ENCODE measurements at places on chromosomes 16 and 17.
A peak's percentile ranks its signal among the peaks of the same experiment; 100 is the strongest.

DNA sequence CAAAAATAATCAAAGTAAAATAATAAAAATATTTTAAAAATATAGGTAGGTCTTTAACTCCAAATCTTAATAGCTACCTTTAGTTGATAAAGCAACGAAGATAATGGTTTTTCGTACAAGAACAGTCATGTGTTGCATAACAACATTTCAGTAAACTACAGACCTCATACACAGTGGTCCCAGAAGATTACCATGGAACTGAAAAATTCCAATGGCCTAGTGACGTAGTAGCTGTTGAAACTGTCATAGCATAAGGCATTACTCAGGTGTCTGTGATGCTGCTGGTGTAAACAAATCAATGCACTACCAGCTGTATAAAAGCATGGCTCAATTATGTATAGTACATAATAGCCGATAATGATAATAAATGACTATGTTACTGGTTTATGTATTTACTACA, 43.9 kb downstream of the CREBBP start:
- no peak for DNase-seq

- DNase-seq: no peak
These were observed 13.5 kb upstream of the DBNDD1 start for GRCh38 chr16:90032674-90033331.

- DNase-seq: peak; percentile 28
These were observed 38.5 kb downstream of the TBC1D16 start for GRCh38 chr17:79997011-79997660.

- no peak for DNase-seq
These were observed 2.7 kb downstream of the PLEKHH3 start for GRCh38 chr17:42673885-42674754.

- DNase-seq: no peak
These were observed 108.2 kb downstream of the N4BP1 start for GRCh38 chr16:48501516-48502377.

DNA sequence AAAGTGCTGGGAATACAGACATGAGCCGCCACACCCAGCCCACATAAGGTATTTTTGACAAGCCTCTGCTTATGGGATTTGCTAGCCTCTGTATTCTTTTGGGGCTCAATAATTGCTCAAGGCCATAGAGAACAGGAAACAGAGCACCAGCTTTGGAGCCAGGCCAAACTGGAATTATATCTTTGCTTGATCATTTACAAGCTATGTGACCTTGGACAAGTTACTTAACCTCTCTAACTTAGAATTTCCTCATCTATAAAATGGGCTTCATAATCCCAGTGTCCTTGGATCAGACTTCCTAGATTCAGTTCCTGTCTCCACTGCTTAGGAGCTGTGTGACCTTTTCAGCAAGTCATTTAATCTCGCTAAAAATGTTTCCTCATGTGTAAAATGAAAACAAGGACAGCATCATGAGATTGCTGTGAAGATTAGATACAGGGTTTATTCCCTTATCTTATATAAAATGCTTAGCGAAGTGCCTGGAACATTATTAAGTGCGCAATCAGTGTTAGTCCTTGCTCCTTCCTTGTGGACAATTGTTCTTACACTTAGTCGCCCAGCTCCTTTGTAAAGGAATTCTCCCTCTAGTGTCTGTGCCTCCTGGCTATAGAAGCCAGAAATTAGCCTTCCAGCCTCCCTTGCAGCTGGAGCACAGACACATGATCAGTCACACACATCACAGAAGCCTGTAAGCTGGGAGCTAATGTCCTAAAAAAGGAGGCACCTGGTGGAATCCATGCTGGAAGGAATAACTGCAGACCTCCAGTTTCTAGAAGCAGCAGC, 16.6 kb downstream of the KRT9 start:
- DNase-seq: no peak

DNA sequence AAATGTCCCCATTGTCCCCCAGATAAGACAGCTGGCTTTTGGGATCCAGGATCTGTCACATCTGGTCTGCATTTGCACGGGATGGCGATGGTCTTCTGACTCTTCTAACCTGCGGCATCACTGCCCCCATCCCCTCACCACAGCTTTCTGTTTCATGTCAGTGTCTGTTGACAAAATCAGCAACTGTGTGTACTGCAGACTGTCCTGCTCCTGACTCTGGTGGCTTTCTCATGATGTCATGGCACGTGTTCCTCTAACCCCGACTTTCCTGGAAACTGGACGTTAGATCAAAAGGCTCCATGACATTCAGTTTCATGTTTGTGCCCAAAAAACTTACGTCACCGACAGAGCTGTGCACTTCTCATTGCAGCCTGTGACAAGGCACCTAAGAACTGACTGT, 30.1 kb upstream of the CPNE2 start:
- no peak for DNase-seq

DNA sequence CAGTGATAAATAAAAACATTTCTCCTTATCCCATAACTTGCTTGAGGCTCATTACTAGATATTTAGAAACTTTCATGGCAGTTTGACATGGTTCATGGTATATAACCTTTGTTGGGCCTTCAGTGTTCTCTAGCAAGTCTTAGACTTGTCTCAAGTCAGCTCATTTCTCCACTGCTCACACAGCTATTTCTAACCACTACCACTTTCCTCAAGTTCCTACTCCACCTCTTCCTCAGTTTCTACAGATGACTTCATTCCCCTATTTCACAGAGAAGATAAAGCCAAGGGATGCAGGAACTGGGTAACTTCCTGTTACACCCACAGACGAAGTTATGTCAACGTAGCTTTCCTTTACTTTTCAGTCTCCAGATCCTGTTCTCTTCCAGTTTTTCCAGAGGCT, 23.2 kb downstream of the NLK start:
- DNase-seq: no peak

GRCh38 chr17:82602986-82603710, 45.1 kb downstream of the WDR45B start:
- DNase-seq: no peak

- no peak for DNase-seq
These were observed 9.3 kb downstream of the ADORA2B start for GRCh38 chr17:15954222-15954621.

DNA sequence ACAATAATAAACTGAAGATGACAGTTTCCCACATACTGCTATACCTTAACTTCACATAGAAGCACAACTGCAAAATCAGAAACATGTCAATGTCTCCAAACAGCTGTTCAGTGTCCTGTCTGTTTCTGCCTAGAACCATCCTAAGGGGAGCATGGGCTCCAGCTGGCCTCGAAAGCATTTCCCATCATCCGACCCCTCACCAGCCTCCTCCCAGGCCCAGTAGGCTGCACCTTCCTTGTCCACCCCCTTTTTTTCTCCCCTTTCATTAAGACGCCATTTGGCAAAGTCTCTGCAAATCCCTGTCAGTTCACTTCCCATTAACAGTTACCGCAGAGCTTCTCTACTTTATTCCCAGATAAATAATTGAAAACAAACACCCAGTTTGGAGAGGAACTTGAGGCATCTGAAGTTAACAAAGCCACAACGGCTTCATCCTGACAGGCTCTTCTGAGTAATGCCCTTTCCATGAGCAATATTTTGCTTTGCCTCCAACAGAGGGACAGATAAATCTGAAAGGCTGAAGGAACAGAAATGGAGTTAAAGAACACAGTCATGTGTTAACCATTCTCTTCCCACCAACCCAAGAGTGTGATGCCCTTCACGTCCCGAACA, 65.3 kb downstream of the SLC39A11 start:
- DNase-seq: no peak

DNA sequence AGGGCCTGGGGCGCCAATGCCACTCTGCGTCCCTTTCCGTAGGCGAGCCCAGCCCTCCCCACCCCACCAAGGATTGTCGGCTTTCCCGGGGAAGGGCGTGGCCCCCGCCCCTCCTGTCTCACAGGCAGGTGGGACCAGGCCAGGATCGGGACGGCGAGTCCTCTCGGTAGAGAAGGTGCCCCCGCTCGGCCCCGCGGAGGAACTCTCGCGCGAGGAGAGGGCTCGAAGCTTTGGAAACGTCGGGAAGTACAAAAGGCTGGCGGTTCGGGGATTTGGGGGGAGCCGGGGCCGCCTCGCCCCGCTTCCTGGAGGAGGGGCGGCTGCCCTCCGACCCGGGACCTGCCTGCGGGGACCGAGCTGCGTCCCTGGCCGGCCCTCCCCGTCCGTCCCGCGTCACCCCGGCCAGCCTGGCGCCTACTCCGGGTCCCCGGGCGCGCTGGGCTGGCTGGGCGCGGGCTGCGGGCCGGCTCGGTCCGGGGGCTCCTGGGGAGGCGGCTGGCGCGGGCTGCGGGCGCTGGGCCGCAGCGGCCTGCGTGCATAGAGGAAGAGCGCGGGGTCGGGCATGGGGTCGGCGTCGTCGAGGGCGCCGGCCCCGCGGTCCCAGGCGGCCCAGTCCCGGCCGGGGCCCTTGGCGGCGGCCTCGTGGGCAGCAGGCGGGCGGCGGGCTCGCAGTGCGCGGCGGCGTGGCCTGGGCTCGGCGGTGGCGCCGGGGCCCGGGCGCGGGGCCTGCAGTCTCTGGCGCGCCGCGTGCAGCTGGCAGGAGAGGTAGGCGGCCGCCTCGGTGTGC, 12.6 kb upstream of the CLUH start:
- no peak for DNase-seq

- no peak for DNase-seq
These were observed 53.2 kb downstream of the BMERB1 start for GRCh38 chr16:15487336-15488284.

- DNase-seq: no peak
These were observed 62.3 kb downstream of the VPS53 start for GRCh38 chr17:652314-652713.

GRCh38 chr17:17503566-17504130, 7.5 kb upstream of the RASD1 start:
- no peak for DNase-seq

- DNase-seq: no peak
These were observed 524.8 kb downstream of the KIF2B start for GRCh38 chr17:54347495-54347894.

DNA sequence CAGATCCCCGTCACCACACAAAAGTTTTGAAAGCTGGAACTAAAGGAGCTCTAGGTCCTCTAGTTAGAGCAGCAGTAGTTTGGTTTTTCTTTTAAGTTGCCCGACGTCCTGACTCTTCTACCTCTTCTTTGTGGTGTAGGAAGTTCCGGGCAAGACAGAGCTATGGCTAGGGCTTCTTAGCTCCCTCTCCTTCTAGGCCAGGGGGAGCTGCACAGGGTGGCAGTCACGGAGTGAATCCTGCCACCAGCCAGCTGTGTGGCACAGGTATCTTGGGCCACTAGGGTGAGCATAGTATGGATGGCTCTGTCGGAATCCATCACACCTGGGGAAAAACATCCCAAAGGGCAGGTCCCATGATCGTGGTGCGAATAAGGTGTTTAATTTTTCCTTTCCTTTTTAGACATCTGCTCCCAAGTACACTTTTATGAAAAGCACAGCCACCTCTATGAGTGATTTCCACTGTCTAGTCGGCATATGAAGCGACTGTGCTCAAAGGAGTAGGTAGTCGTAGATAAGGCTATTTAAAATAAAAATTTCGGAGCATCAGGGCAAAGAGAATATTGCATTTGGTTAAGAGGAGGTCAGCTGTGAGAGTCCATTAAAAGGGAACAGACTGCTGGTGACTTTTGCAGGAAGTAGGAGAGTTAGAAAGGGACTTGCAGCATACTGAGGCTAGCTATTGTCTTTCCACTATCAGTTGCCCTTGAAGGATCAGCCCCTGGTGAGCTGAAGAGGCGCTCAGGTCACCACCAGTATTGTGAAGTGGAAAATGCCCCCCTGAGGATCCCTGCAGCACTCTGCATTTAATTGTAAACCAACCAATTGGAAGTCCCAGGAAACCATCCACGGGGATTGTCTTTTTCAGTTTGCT, 2.1 kb downstream of the PRKCA start:
- no peak for DNase-seq

GRCh38 chr17:34683390-34683789, 104.0 kb downstream of the TMEM132E start:
- no peak for DNase-seq

GRCh38 chr17:44001461-44001920, 2.9 kb upstream of the NAGS start:
- DNase-seq: no peak

DNA sequence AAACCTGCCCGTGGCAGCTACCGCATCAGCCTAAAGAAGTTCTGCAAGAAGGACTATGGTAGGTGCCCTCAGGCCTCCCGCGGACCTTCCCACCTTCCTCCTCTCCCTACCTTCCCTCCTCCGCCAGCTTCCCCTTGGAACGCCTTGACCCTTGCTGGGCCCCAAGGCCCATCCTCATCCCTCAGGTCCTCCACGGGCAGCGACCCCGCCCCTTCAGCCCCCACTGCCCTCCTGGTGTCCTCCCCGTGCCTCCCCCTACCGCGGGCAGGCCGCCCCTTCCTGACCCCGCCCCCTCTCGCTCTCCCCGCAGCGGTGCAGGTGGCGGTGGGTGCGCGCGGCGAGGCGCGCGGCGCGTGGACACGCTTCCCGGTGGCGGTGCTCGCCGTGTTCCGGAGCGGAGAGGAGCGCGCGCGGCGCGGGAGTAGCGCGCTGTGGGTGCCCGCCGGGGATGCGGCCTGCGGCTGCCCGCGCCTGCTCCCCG, 1.4 kb upstream of the TBC1D24 start:
- no peak for DNase-seq

DNA sequence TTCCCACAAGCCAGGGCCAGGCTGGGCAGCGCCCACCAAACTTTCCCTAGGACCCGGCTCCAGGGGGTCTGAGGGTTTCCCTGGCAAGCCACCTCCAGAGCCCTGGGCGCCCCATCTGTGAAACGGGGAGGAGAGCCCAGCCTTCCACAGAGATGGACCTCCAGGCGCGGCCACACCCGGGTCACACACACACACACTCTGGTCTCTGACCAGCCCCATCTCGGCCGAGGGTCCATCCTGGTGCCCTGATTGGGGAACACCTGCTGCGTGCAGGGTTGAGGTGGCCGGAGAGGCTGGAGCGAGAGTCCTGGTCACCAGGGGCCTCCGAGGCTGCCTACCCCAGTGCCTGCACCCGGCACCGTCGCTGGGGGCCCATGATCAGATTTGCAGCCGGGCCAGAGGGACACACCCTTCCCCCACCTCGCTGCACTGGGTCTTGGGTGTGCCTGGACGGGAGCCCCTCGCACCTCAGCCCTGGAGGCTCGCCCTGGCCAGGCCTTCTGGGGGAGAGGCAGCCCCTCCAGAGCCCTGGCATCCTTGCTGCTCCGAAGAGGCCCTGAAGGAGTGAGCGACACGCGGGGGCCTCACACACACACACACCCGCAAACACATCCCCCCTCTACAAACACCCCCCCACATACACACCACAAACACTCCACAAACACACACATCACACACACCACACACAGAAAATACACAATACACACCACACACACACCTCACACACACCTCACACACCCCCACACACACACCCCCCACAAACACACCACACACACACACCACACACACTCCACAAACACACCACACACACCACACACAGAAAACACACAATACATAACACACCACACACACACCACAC, 29.7 kb downstream of the SLC25A10 start:
- no peak for DNase-seq

GRCh38 chr17:63240106-63240505, 206.0 kb downstream of the CYB561 start:
- DNase-seq: no peak

Data from stimulated activated CD4-positive, alpha-beta T cell treated with anti-CD3 and anti-CD28 coated beads, Interleukin-1b, Interleukin-23, amount 100 ng/mL, for 24 hours (primary cell).